Skin of body (tissue), 3 donors: ENCODE measurements at places on chromosomes 16 and 17. TPM values are rescaled to one million over a fixed set of nuclear protein-coding genes. Genes with fewer than 3 reads are reported as not detected.

DNA sequence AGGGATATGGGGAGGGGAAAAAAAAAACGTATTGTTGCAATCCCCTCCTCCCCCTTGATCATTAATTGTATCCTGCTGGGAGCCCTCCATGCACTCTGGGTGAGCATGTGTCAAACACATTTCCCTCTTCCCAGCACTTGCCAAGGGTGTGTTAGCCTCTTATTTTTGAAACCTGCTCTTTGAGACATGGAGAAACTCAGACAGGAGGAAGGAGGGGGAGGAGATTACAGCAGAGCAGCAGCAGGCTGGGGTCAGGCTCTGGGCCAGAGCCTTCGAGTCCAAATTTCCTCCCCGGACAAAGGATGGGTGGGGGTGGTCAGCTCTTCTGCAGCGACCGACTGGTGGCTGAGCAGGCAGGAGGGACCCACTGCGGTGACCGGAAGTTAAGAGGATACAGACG, 64.7 kb downstream of the SOX9 start:
- peak; percentile 83 for DNase-seq

DNA sequence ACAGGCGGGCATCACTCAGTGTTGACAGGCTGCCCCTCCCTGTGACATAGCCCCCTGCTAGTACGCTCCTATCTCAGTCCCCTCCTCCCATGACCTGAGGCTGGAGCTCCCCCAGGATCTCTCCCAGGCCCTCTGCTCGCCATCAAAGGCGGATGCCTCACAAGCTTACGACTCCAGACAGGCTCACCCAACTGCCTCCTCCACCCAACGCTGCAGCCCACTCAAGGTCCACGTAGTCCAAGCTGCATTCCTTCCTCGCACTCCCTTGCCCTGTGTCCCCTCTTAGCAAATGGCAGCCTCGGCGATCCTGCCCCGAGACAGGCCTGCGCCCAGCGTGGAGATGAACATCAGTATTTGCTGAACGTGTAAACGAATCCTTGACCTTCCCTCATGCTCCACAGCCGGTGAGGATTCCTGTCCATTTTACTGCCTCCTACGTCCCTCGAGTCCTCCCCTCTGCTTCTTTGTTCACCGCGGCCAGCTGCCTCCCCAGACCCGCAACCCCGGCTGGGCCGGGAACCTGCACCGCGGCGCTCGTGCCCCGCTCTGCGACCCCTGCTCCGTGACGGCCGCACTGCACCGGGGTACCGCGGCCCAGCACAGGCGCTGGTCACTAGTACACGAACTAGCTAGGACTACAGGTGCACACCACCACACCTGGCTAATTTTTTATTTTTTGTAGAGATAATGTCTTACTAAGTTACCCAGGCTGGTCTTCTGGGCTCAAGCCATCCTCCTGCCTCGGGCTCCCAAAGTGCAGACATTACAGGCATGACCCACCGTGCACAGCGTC, 838 bp upstream of the TMEM97 start:
- DNase-seq: no peak

DNA sequence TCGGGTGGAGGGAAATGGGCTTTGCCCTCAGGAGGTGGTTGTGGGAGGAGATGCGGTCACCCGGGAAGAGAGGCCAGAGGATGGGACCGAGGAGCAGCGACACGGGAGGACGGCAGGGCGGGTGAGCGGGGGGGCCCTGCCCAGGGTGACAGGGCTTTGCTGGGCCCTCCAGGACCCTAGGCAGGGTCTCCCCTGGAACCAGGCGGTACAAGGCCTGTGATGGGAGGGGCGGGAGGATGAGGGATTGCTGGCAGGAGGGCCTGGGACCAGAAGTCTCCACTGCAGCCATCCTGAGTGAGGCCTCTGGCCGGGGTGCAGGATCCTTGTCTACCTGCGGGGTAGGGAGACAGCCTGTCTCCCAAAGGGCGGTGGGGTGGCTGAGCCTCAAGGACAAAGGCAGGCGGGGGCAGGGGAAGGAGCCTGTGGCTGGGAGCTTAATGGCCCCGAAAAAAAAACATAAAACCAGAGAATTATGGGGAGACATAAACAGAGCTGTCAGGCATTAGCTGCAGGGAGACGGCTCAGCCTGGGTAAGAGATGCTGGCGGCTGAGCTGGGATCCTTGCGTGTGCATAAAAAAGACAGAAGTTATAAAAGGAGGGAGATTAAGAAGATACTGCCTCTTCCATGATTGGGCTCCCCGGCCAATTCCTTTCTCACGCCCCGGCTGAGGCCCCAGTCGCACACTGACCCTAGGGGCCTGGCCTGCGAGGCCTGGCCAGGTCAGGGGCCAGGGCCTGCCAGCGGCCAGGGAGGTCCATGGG, 66.7 kb downstream of the SREBF1 start:
- no peak for DNase-seq

DNA sequence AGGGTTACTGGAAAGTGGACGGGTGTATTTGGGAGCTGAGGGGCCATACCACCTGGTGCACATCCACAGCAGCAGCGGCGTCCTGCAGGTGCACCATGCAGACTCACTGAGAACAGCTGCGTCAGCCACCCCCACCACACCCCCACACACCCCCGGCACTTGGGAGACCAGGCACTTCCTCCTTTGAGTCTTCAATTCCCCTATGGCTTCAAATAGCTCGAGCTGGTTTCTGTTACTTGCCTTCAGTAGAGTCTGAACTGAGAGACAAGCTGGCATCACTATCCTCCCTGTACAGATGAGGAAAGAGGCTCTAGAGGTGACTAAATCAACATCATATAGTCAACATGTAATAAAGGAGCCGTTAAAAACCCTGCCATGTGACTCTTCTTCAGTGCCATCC, 15.4 kb downstream of the CUEDC1 start:
- DNase-seq: no peak

Gene ITGAL
- total RNA-seq: 6.1 TPM

Gene FKBP10
- total RNA-seq: 97.2 TPM
